Stimulated activated CD8-positive, alpha-beta memory T cell treated with anti-CD3 and anti-CD28 coated beads, Interleukin-4, amount 100 ng/mL, for 1 hour (primary cell): ENCODE measurements at places on chromosomes 11 and 22.

DNA sequence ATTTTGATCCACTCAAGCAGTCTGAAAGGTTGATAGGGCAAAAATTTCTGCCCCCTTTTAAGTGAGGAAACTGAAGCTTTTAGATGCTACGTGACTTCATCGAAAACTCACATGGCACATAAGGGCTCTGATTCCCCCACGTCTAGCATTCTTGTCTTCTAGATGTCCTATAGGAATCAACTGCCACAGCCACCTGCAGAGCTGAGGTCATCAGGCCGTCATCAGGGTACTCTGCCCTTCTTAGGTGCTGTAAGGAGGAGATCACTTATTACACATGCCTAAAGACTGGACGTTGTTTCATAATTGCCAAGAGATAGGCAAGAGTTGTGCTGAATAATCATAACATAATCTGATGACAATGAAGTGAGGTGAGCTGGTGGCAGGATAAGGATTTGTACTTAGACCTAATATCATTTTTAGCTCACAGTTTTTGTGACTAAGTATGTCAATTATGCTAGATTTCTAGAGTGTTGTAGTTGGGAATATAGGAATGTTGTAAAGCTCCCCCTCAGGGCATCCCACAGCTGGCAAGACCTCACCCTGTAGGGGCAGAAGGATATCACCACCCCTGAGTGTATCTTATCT lies 349.4 kb downstream of the METTL15 start:
- DNase-seq = no peak

DNA sequence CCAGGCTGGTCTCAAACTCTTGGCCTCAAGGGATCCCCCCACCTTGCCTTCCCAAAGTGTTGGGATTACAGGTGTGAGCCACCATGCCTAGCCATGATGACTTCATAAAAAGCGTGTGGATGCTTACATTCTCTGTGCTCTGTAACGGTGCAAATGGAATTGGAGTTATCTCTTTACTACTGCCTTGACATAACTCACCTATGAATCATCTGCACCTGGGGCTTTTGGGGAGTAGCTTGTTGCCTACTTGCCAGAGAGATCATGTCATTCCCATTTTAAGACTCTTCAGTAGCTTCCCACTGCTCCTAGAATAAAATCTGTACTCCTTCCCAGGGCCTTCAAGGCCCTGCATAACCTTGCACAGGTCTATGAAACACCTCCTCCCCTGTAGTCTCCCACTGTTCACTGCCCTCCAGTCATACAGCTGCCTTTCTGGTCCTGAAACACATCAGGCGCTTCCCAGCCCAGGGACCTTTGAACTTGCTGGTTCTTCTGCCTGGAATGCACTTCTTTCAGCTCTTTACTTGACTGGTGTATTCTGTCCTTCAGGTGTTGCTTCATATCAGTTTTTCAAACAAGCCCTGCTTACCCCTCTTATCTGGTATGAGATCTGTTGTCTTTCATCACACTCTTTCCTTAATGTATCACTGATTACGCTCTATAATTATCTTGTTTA lies 19.6 kb upstream of the MOGAT2 start:
- DNase-seq = no peak

- DNase-seq = no peak
Measured at GRCh38 chr11:99865951-99866350, 821.1 kb upstream of the ARHGAP42 start.

- DNase-seq = no peak
Measured at GRCh38 chr11:125081098-125081798, 18.1 kb downstream of the SLC37A2 start.
